CD4-positive, alpha-beta T cell treated with Interleukin-15 for 1 hour (primary cell): ENCODE measurements at places on chromosomes 12 and 14.

DNA sequence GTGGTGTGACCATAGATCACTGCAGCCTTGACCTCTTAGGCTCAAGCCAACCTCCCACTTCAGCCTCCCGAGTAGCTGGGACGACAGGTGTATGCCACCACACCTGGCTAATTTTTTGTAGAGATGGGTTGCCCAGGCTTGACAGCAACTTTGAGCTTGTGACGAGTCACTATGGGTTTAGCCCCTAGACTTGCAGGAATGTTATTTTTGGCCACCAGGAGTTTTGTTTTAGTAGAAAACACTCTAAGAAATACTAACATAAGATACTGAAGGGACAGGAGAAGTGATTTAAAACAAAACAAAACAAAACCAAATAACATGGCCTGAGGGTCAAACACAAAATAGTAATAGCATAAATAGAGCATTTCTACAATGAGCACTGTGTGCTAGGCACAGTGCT lies 26.4 kb downstream of the SETD3 start:
- DNase-seq, result no peak

DNA sequence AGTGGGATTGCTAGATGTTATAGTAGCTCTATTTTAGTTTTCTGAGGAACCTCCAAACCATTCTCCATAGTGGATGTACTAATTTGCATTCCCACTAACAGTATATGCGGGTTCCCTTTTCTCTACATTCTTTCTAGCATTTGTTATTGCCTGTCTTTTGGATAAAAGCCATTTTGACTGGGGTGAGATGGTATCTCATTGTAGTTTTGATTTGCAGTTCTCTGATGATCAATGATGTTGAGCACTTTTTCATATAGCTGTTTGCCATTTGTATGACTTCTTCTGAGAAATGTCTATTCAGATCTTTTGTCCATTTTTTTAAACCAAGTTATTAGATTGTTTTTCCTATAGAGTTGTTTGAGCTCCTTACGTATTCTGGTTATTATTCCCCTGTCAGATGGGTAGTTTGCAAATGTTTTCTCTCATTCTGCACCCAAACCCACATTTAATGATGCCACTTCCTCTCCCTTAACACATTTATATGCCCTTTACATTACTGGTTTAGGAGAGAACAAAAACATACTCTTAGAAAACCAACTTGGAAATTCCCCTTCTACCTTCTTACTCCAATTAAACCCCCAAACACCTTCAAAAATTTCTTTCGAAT lies 48.2 kb downstream of the NELL2 start:
- DNase-seq, result no peak

- DNase-seq, result peak; percentile 64
Observed at GRCh38 chr14:77026930-77027537, 1.5 kb downstream of the IRF2BPL start.

- DNase-seq, result no peak
Observed at GRCh38 chr14:101630056-101630965, 69.0 kb downstream of the DIO3 start.

DNA sequence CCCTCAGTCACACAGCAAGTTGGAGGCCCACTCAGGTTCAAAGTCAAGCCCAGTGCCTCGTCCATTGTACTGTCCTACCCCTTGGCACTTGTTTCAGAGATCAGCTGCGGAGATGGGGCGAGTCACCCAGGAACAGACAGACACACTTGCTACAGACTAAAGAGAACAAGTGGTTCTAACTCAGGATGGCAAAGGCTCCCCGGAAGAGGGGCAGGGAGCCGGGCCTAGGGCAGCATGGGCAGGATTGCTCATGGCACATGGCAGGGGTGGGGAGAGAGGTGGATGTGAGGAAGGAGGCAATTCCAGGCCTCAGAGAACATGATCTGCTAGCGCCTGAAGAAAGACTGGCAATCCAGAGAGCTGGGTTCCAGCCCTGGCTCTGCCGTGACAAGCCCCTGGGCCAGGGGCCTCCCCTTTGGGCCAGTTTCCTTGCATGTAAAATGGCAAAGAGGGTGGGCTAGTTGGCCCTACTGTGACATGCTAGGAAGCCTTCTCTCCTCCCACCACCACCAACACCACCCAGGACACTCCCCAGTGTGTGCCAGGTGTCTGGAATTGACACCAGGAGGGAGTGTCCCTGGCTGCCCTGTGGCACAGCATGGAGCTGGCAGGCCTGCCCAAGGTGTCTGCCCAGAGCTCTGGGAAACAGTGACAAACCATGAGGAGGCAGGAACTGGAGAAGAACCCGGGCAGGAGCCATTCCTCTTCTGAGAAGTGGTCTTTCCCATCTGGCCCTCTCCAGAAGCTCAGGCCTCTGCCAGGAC lies 24.0 kb upstream of the IRF2BPL start:
- no peak for DNase-seq

- DNase-seq, result no peak
Observed at GRCh38 chr12:122473543-122474323, 27.0 kb downstream of the ZCCHC8 start.

DNA sequence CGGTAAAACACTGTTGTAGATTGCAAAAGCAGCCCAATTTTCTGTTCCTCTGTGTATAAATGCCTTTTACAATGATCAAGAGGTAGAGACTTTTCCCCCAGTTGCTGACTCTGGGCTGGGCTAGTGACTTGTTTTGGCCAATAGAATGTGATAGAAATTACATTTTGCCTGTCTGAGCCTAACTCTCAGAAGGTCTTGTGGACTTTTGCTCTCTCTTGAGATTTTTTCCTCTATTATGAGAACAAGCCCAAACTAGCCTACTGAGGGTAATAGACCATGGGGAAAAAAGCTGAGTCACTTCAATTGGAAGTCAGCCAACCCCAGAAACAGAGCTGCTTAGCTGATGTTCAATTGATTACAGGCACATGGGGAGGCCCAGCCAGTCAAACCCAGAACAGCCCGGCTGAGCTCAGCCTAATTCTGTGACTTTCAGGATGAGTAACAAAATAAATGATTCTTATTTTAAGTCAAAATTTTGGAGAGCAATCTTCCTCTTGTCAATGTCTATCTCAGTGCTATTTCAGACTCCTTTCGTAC lies 61.4 kb downstream of the MYF5 start:
- DNase-seq, result no peak

GRCh38 chr14:68638141-68638999 lies 154.5 kb downstream of the ZFP36L1 start:
- DNase-seq, result no peak

- peak; percentile 66 for DNase-seq
Observed at GRCh38 chr12:107092669-107093416, 506 bp downstream of the CRY1 start.

DNA sequence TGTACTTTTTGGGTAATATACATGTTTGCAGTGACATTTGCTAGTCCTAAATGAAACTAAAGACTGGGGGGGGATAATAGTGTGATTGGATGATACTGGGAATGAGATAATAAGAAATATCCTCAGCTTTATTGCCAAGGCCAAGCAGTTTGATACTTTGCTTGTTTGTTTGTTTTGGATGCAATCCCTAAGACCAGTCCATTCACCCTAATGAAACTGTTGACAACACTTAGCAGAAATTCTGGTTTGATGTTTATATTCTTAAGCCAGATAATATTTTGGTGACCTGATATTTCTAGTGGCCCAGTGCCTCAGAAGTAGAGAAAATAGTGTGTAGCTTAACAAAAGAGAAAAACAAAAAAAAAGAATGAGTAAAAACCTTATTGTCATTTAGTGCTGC lies 1.8 kb downstream of the PHC1 start:
- no peak for DNase-seq

DNA sequence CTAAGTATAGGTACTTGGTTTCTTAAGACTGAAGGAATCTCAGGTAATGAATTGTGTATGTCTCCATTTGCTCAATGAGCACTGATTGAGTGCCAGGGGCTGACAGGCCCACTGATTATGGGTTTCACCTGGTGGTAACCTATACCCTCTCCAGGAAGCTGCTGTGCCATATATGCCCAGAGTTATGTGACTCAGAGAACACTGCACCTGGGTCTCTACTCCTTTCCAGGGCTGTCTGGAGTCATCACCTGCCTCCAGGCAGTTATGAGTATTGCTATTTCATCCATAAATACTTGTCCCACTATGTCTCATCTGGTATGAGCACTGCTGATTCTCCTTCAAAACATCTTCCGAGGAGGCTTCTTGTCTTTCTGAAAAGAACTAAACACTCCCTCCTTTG lies 692.9 kb downstream of the BCL11B start:
- no peak for DNase-seq

- DNase-seq, result peak; percentile 73
Observed at GRCh38 chr14:95523051-95523814, 6.8 kb upstream of the SYNE3 start.

DNA sequence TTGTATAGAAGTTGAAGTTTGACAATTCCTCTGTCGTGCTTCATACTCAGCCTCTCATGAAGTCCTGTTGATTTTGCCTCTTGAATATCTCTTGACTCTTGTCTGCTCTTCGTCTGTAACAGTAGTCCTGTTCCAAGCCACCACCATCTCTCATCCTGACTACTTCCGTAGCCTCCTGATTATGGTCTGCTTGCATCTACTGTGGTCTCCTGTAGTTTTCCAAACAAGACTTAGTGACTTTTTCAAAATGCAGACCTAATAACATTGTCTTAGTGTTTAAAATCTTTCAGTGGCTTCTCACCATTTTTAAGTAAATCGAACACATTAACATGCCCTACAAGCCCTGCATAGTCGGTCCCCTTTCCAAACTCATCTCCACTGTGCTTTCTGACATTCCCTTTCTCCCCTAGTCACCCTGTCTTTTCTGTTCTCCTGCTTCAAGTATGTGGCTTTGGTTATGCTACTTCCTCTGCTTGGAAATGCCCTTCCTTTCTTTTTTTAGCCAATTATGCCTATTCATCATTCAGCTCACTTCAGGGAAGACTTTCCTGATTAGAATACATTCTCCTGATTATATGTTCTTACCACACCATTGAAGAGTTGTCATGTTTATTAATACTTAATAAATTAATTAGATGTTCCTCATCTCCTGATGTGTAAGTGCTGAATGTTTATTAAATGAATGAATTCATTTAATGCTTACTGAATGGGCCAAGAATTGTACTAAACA lies 2.0 kb downstream of the SCYL2 start:
- no peak for DNase-seq

- no peak for DNase-seq
Observed at GRCh38 chr12:95549392-95550084, 1.7 kb downstream of the USP44 start.

DNA sequence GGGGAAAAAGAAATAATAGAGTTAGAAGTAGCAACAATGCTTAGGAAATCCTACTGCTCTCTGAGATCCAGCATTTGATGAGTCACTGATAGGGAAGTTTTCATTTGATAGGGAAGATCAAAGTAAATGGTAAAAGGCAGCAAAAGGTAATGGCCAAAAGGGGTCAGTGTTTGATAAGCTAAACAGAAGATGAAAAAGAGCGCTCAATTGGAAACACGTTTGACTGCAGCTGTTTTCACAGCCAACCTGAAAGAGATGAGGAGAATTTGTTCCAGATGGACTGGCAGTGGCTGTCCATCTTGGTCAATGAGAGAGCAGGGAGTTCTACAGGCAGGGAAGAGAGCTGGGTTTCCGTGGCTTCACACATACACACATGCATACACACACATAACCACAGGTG lies 264.2 kb downstream of the TMEM132C start:
- no peak for DNase-seq

DNA sequence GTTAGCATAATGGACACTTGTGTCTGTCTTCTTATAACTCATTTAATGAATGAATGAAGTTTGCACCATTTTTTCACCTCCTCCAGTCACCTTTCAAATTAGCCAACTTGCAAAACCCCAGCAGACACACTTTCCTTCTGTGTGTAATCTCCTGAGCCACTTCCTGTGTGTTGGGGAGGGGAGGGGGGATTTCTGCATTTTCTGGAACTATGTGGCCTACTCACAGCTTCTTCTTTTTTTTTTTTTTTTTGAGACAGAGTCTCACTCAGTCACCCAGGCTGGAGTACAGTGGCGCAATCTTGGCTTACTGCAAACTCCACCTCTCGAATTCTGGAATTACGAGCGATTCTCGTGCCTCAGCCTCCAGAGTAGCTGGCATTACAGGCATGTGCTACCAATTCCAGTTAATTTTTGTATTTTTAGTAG lies 4.1 kb upstream of the SERPINA1 start:
- peak; percentile 75 for DNase-seq

DNA sequence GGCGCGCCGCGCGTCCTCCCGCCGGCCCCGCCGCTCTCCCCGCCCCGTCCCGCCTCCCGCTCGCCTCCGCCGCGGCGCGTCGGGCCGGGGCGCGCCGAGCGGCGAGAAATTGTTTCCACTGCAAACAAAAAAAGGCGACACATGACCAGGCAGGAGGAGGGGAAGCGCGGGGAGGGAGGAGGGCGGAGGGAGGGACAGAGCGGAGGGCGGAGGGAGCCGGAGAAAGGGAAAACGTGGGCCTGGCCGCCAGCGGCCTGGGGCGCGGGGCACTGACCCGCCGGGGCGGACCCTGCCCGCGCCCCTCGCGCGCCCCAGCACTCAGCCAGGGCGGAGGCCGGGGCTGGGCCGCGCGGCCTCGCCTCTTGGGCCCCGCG lies at the start of gene FOXN3:
FOXN3 (minus strand) TSS at position 143 of the 374 bp plus-strand sequence. CDS start 4,757 bp downstream, outside the sequence.
- peak; percentile 91 for DNase-seq

DNA sequence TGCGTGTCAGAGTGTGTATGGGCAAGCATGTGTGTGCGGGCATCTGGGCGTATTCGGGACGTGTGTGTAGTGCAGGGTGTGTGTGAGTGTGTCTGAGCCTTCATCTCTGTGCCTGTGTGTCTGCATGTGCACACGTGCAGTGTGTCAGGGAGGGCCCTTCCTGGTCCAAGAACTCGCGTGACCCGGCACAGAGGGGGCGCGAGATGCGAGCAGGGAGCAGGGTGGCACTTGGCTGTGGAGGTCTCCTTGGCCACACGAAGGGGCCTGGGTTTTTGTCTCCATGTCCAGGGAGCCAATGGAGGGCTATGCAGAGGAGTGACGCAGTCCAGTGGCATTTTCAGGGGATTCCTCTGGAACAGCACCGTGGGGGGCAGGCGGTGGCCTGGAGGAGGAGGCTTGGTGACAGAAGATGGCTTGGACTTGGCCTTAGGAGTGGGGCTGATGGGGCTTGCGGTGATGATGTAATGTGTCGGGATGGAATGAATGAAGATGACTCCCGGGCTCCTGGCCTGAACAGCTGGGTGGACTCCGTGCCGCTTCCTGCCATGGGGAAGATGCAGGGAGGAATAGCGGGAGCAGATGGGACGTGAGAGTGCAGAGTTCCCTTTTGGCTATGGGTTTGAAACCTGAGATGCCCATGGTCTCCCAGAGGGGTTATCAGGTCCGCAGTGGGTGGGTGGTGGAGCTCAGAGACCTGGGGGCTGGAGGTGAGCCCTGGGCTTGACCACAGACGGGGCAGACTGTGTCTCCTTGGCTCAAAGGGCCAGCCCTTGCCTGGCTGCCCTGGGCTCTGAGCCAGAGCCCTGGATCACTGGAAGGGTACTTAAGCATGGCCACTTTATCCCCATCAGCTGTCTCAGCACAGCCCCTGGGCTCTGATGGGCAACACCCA lies 208.3 kb downstream of the PHETA1 start:
- no peak for DNase-seq

DNA sequence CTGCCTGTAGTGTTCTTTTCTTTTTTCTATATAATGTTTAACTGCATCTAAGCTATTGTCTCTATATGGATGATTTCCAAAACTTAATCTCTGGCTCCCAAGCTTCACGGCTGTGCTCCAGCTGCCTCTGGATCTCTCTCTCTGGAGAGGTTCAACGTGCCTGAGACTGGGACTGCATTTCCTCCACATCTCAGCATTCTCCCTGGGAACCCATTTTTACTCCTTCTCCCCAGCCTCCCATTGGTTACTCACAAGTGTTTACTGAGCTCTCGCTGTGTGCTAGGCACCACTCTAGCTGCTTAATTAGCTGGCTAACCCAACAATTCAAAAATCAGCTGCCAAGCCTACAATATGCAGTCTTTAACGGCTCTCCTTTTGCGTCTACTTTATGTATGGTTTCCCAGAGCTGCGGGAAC lies 34.7 kb downstream of the FBXL14 start:
- DNase-seq, result no peak

GRCh38 chr12:3195859-3196483 lies 118.8 kb downstream of the TSPAN9 start:
- DNase-seq, result no peak
